HS-5 (cell line): ENCODE measurements at places on chromosomes 1 and 21.
A peak's percentile ranks its signal among the peaks of the same experiment; 100 is the strongest.

DNA sequence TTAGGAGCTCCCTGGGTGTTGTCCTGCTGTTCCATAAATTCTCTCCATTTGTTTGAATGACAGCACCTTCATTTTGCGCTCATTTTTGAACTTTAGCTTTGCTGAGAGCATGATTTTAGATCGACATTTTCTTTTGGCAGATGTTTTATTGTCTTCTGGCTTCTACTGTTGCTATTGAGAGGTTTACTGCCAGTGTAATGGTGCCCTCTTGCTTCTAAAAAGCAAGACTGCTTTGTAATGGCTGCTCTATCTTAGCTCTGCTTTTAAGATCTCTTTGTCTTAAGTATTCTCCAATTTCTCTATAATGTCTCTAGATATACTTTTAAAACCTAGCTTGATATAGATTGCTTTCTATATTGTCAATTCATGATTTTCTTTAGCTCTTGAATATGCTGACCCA is 27.8 kb downstream of the THEM4 start:
- DNase-seq: no peak

GRCh38 chr1:209937996-209938959 is at the start of gene SYT14:
Gene SYT14 (plus strand): TSS chr1:209938217. CDS start chr1:209938265, 48 bp downstream.
- peak; percentile 24 for DNase-seq

DNA sequence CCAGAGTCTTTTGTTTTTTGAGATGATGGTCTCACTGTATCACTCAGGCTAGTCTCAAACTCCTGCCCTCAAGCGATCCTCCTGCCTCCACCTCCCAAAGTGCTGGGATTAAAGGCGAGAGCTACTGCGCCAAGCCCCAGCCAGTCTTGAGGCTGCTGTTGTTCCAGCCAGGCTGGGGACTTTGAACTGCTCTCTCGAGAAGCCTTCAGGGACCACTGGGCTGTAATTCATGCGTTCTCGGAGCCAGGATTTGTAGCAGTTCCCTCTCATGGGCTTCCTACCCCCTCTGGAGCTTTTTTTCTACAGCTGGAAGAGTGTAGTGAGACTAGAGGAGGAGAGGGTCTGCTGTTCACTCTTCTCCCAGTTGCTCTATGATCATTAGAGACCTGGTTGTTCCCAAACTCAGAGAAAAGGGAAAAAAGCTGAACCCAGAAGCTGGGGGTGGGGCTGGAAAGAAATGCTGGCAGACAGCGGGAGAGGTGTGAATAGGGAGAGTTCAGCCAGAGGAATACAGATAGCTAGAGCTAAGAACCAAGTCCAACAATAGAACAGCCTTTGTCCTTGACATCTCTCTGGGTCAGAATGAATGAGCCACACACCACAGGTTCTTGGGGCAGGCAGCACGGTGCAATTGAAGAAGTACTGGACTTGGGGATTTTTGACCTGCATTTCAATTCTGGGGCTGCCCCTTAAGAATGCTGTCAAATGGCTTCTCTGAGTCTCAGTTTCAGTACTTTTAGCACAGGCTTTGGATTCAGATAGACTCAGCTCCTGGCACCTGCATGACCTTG is 13.2 kb upstream of the SLC41A1 start:
- no peak for DNase-seq

DNA sequence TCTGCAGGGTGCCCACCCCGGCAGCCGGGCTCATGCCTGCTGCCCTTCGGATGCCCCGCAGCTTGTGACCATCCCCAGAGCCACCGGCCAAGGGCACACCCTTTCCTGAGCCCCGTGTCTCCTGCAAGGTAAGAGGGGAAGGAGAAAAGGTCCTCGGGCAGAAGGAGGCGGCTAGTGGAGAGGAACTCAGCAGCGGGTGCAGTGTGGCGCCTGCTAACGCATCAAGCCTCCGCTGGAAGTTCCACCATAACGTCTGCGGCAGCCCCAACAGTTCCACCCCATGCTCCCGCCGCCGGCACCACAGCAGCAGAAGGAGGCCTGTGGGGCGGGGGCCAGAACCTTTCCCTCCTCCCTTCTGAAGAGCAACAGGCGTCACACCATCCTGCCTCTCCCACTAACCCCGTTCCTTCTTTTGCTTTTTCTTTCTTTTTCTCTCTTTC is 990 bp downstream of the VWA5B1 start:
- no peak for DNase-seq

DNA sequence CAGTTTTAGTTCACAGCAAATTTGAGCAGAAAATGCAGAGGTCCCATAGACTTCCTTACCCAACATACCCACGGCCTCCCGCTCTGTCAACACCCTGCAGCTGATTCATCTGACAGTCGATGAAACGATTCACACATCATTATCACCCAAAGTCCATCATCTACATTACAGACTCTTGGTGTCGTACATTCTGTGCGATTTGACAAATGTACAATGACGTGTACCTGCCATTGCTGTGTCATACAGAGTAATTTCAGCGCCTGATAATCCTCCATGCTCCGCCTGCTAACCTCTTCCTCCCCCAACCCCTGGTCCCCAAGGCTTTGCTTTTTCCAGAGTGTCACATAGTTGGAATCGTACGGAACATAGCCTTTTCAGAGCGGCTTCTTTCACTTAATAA is 94.7 kb upstream of the SLC25A33 start:
- no peak for DNase-seq

- no peak for DNase-seq
These were observed 62.5 kb upstream of the LYST start for GRCh38 chr1:235929216-235929615.

DNA sequence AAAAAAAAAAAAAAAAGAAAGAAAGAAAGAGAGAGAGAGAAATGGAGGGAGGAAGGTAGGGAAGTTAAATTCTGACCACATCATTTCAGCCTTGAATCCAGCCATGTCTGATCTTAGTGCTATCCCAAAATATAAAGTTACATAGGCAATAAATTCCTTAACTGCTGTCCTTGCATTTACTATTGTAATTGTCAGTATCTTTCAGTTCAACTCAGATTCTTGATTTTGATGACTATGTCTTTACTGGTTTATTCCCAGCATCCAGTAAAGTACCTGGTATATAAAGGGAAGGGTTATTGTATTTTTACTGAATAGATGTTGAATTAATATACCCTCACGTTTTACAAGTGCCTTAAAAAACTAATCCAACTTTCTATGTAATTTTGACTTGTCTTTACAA is 8.9 kb upstream of the COP1 start:
- no peak for DNase-seq

- DNase-seq: peak; percentile 69
These were observed 26.1 kb downstream of the PROK1 start for GRCh38 chr1:110477041-110477440.

DNA sequence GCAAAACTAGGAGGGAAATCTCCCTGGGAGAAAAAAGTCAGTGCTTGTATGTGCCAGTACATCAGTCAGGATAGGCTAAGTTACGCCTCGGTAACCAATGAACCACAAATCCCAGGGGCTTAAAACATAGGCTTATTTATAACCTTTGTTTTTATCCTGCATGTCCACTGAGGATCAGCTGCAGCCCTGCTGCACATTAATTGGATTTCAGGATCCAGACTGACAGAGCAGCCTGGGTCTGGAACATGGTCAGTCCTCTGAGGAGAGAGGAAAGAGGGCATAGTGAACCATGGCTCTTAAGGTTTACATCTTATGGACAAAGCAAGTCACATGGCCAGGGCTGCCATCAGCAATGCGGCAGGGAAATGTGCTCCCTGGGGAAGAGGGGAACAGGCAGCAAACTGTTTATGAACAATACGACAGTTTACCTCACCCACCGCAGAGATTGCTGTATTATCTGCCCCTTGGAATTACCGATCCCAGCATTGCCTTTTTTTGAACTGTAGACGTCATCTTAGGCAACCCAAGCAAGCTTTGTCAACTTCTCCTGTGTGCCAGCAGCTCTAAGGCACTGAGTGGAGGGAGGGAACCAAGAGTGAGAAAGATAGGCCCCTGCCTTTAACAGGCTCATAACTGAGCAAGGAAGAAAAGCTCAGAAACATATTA is 9.1 kb upstream of the SPRR4 start:
- no peak for DNase-seq

DNA sequence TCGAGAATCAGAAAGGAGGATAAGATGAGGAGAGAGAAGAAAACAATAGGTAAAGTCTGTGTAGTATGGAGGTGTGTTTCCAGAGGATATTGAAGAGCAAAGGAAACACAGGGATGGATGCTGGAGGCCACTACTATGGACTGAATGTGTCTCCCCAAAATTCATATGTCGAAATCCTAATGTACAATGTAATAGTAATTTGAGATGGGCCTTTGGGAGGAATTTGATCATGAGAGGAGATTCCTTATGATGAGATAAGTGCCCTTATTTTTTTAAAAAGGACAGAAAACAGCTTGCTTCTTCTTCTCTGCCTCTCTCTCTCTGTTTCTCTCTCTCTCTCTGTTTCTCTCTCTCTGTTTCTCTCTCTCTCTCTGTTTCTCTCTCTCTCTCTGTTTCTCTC is 602.2 kb upstream of the ADAMTS5 start:
- DNase-seq: no peak
